ENCODE measurements at places on chromosomes 6 and 20.
A peak's percentile ranks its signal among the peaks of the same experiment; 100 is the strongest.

DNA sequence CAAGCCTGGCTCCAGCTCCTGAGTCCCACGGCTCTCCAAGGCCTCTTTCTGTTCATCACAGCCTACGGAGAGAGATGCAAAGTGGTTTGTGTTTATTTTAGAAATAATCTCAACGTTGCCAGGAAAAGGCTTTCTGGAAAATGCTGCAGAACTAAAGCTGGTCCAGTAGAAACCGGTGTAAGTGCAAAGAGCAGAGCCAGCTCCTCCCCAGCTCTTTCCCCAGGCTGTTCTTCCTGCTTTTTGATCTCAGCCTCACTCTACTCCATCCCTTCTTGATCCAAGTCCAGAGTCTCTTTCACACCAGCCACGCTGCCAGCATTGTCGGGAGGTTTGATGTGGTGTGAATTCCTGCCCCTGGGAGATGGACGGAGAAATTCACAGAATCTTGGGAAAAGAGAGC is 69.8 kb downstream of the TMEM170B start:
- H3K4me3 ChIP-seq: no peak overlapping the region
- no peaks in the 10 kb centered on the region for H3K36me3 ChIP-seq
- no peaks in the 10 kb centered on the region for H3K4me1 ChIP-seq
- H3K27ac ChIP-seq: no peak overlapping the region
- no peak for DNase-seq
- peaks cover 11% of the 10 kb centered on the region for H3K27me3 ChIP-seq

GRCh38 chr20:40080041-40080652 is 608.9 kb downstream of the MAFB start:
- no peak overlapping the region for H3K4me3 ChIP-seq
- H3K27ac ChIP-seq: no peak overlapping the region
- H3K27me3 ChIP-seq: no peaks in the 10 kb centered on the region
- H3K4me1 ChIP-seq: no peaks in the 10 kb centered on the region

GRCh38 chr6:106702451-106703110 is 73.2 kb downstream of the QRSL1 start:
- no peaks in the 10 kb centered on the region for H3K4me1 ChIP-seq
- no peak for DNase-seq
- no peak overlapping the region for H3K4me3 ChIP-seq
- H3K27me3 ChIP-seq: peaks cover 29% of the 10 kb centered on the region

DNA sequence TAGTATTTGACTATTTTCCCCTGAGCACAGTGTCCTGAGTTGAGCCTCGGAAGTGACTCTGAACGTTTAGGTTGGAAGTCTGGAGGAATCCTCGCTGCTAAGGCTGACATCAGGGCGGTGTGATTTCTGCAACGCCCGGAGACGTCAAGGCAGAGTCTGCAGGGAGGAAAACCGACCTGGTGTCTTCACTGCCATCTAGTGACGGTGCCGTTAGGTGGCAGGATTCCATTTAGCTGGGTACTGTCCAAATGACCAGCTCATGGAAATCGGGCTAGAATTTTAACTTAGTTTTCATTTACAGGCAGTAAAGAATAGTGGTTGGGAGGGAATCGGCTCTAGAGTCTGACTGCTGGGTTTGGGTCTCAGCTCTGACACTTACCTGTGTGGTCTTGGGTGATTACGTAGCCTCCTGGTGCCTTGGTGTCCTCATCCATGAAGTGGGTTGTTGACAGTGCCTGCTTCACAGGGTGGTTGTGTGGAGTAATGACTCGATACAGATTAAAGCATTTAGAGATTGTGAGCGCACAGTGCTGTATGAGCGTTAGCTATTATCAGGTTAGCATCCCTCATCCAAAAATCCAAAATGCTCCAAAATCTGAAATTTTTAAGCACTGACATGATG is 35.0 kb downstream of the FOXF2 start:
- no peaks in the 10 kb centered on the region for H3K4me1 ChIP-seq
- H3K36me3 ChIP-seq: no peaks in the 10 kb centered on the region
- H3K4me3 ChIP-seq: no peak overlapping the region
- peak; percentile 45 for DNase-seq

- peaks cover 76% of the 10 kb centered on the region for H3K4me1 ChIP-seq
- peak overlapping the region; percentile 90 for H3K27ac ChIP-seq
- peak; percentile 74 for DNase-seq
- H3K4me3 ChIP-seq: peak overlapping the region; percentile 49
Observed at GRCh38 chr6:159107451-159108260, 61.5 kb upstream of the FNDC1 start.

GRCh38 chr6:75065523-75065922 is 140.3 kb downstream of the COL12A1 start:
- no peak overlapping the region for H3K4me3 ChIP-seq
- DNase-seq: no peak
- H3K27ac ChIP-seq: no peak overlapping the region
- peaks cover 3% of the 10 kb centered on the region for H3K27me3 ChIP-seq
- H3K36me3 ChIP-seq: no peaks in the 10 kb centered on the region
- no peaks in the 10 kb centered on the region for H3K4me1 ChIP-seq

GRCh38 chr20:5667705-5668528 is 82.3 kb upstream of the SHLD1 start:
- H3K4me1 ChIP-seq: no peaks in the 10 kb centered on the region
- no peak overlapping the region for H3K4me3 ChIP-seq
- DNase-seq: no peak
- H3K36me3 ChIP-seq: no peaks in the 10 kb centered on the region

DNA sequence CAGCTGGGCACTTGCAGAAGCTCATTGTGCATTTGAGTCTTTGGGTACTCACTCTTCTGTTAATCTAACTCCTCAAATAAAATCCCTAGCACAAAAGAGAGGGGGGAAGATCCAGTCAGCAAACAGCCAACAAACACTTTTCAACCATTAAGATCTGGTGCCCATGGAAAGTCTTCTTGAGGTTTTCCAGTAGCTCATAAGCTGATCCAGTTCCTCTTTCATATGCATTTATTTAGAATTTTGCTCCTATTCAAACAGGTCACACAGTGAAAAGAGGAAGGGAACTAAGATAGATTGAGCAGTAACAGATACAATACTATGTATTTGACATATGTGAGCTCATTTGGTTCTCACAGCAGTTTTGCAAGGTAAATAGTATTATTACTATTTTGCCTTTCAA is 38.6 kb downstream of the HLA-DPB1 start:
- DNase-seq: no peak
- H3K4me1 ChIP-seq: peaks cover 6% of the 10 kb centered on the region
- H3K27me3 ChIP-seq: peaks cover 72% of the 10 kb centered on the region
- no peak overlapping the region for H3K27ac ChIP-seq

GRCh38 chr20:50735813-50736212 is 4.4 kb downstream of the PARD6B start:
- no peaks in the 10 kb centered on the region for H3K27me3 ChIP-seq
- DNase-seq: no peak
- no peaks in the 10 kb centered on the region for H3K36me3 ChIP-seq
- peaks cover 22% of the 10 kb centered on the region for H3K4me1 ChIP-seq
- no peak overlapping the region for H3K27ac ChIP-seq
- no peak overlapping the region for H3K4me3 ChIP-seq

DNA sequence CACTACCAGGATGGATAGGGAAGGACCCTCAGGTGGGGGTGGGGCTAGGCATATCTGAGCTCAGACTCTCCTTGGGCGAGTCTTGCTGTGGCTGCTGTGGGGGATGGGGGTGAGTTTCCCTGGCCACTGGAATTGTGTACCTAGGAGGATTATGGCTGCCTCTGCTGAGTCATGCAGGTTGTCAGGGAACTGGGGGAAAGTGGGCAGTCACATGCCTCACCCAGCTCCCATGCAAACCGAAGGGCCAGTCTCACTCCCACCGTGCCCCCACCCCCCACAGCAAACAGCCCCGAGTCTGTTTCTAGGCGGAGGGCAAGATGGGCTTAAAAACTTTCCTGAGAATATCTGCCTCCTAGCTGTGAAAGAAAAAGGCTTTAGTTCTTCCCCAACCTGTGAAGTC is 210.3 kb upstream of the FERMT1 start:
- no peak overlapping the region for H3K4me3 ChIP-seq
- no peaks in the 10 kb centered on the region for H3K27me3 ChIP-seq
- no peak for DNase-seq
- no peaks in the 10 kb centered on the region for H3K4me1 ChIP-seq
- H3K27ac ChIP-seq: no peak overlapping the region

DNA sequence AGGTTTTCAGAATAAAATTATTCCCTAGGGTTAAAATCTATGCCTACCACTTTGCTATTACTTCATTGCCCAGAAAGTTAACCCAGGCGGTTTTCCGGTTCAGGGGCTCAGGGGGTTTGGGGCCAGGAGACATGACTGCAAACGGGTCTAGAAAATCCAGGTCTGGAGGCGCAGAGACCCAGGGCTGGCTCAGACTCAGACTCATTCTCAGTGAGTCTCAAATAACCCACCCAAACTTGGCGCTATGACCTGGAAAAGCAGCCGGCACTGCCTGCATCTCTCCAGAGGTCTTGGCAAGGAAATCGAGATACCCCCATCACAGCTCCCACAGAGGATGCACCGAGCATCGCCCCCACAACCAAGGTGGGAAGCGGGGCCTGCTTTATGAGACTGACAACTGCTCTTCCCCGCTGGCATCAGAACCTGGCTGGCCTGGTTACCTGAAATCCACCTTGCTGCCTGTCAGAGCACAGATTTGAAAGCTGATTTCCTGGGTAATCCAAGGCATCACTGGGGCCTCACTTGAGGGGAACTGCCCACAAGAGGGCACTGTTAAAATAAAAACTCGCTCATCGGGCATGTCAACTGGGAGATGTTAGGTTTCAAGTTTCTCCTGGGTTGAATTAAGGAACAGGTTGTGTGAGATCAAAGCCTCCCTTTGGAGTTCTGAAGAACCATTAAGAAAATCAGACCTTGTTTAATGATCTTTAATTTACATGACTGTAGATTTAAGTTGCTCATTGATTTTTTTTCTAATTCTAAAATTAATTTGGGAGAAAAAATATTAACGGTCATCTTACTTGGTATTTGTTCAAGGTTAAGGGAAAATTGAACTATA is 55.1 kb downstream of the KIF16B start:
- H3K36me3 ChIP-seq: no peaks in the 10 kb centered on the region
- peak; percentile 32 for DNase-seq
- no peaks in the 10 kb centered on the region for H3K27me3 ChIP-seq
- H3K4me1 ChIP-seq: no peaks in the 10 kb centered on the region

DNA sequence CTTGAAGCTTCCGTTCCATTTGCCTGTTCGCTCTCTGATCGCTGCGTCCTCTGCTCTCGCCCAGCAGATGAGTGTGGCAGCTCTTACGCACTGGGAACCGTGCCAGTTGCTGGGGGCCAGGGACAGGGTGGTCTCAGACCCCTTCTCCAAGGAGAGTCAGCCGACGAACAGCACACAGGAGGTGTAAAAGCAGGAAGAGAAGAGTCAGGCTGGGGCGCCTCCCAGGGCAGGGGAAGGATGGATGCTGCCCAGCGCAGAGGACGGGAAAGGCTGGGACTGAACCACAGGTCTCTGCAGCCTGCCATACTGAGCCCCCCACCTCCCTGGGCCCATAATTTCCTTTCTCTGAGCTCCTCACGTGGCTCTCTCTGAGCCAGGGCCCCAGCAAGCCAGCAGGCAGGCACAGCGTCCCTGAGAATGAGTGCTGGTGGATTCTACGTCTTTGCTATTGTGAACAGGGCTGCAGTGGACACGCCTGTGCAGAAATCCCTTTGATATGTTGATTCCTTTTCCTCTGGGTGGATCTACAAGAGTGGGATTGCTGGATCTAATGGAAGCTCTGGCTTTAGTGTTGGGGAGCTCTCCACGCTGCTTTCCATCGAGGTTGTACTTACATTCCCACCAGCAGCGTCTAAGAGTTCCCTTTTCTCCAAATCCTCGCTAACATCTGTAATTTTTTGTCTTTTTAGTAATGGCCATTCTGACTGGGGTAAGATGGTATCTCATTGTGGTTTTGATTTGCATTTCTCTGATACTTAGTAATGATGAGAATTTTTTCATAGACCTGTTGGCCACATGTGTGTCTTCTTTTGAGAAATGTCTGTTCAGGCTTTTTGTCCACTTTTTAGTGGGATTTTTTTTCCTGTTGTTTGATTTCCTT is 104.1 kb downstream of the PSMB1 start:
- no peak overlapping the region for H3K4me3 ChIP-seq
- H3K36me3 ChIP-seq: no peaks in the 10 kb centered on the region
- H3K4me1 ChIP-seq: no peaks in the 10 kb centered on the region
- no peak overlapping the region for H3K27ac ChIP-seq
- H3K27me3 ChIP-seq: peaks cover 4% of the 10 kb centered on the region

- H3K27ac ChIP-seq: no peak overlapping the region
- H3K36me3 ChIP-seq: peaks cover 38% of the 10 kb centered on the region
- H3K4me3 ChIP-seq: no peak overlapping the region
Observed at GRCh38 chr6:593139-593906, 63.6 kb downstream of the HUS1B start.

DNA sequence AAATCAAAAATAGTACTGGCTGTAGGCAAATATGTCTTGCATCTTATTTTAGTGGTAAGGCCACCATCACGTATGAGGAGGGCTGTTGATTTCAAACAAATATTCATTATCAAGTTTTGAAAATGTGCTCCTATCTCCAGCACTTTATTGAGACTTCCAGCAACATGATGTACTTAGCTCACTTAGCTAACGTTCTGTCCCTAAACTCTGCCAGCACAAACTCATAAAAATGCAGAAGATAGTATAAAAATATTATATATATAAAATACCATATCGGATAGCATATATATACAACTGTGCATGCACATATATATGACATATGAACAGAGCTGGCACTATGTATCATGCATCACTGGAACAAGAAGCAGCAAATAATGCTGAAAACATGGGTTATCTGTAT is 762.3 kb downstream of the C6orf118 start:
- H3K27ac ChIP-seq: no peak overlapping the region
- no peaks in the 10 kb centered on the region for H3K27me3 ChIP-seq
- no peak overlapping the region for H3K4me3 ChIP-seq
- H3K36me3 ChIP-seq: no peaks in the 10 kb centered on the region
- DNase-seq: no peak

Measured in activated naive CD4-positive, alpha-beta T cell treated with anti-CD3 and anti-CD28 coated beads, Interleukin-2, amount 10 ng/mL, durations not matched to agents 7 days and 5 days (primary cell).